Neural crest cell (in vitro differentiated cells): ENCODE measurements at places on chromosomes 13 and 19. TPM values are rescaled to one million over a fixed set of nuclear protein-coding genes. Genes with fewer than 3 reads are reported as not detected.

DNA sequence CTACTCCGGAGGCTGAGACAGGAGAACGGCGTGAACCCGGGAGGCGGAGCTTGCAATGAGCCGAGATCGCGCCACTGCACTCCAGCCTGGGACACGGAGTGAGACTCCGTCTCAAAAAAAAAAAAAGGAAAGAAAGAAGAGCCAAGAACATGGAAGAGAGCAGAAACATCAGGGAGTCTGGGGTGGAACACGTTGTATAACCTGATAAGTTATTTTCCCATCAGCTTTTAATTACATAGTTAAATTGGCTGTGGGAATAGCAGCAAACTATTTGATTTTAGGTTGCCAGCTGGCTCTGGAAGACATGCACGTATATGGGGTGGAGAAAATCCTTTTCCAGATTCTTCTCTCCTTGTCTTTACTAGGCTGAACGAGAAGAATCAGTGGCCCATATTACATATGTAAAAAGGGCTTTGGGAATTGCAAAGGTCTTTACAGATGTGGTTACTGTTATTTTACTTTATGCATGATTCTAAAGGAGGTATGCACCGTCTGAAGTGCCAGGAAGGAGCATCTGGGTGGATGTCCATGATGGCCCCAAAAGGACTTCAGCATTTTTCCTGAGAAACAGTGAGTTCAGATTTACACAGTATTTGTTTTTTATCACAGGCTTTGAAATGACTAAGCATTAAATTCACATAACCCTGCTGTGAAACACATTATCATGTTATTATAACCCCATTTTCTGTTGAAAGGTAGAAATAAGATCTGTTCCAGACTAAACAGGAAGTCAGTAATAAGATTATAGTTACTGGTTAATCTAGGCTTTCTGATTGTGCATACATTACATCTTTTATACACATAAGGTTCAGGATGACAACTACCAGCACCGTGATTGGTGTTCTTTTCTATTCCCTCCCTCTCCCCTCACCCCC, 4.6 kb upstream of the NAA16 start:
- no peak overlapping the region for H3K27ac ChIP-seq
- H3K4me1 ChIP-seq, result peaks cover 6% of the 10 kb centered on the region
- peaks cover 4% of the 10 kb centered on the region for H3K36me3 ChIP-seq
- H3K27me3 ChIP-seq, result no peaks in the 10 kb centered on the region
- no peak for DNase-seq

DNA sequence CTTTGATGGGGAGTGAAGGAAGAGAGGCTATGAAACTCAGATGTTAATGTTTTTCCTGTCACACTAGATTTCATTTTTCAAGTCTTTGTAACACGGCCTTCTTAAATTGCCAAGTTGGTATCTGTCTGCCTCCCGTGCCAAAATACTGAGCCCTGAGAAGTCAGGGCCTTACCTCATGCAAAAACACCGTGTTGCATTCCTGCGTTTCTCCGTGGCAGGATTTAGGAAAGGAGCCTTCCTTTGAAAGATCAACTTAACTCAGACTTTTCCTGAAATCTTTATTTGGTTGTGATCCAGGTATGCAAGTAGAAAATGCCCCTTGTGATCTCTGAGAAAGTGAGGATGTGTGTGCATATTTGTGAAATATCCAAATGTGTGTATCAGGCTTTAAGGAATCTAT, 1291.0 kb upstream of the SLC10A2 start:
- H3K27me3 ChIP-seq, result no peaks in the 10 kb centered on the region
- peaks cover 8% of the 10 kb centered on the region for H3K4me1 ChIP-seq
- no peak overlapping the region for H3K27ac ChIP-seq
- no peak for DNase-seq
- no peak overlapping the region for H3K4me3 ChIP-seq

DNA sequence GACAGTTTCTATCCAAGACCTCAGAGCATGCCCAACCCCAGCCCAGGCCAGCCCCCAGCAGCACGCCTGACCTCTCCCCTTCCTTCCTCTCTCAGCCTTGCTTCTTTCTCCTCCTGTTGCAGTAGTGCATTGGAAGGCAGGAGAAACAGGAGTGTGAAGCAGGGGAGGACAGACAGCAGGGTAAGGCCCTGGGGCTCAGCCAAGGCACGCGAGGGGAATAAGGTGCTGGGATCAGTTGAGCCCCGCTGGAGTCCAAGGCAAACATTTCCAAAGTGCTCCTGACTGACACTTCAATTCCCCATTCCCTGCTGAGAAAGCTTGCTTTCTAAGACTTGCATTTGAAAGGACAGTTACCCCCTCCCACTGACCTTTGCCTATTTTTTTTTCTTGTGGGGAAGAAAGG, 73.1 kb upstream of the OLFM4 start:
- peak overlapping the region; percentile 61 for H3K4me3 ChIP-seq
- peaks cover 23% of the 10 kb centered on the region for H3K27me3 ChIP-seq
- peak overlapping the region; percentile 89 for H3K27ac ChIP-seq
- DNase-seq, result no peak
- peaks cover 35% of the 10 kb centered on the region for H3K4me1 ChIP-seq

DNA sequence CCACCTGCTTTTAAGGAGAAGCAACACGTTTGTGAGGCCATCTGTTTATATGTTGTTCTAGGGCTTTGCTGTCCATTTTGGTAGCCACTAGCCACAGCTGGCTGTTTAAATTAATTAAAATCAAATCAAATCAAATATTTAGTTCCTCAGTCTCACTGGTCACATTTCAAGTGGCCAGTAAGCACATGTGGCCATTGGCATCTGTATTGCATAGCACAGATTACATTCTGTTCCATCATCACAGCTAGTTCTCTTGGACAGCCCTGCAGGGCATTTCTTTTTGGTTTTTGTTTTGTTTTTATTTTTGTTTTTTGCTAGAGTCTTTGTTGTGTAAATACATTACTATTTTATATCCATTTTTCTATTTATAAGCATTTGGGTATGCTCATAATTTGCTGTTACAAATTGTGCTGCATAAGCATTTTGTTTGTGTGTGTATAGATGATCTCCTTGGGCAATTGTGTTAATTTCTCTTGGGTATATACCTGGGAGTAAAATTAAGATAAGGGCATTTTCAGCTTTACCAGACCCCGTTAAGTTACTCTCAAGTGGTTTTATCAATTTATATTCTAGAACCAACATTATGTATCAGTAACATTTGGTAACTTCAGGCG, 31.3 kb downstream of the SAE1 start:
- H3K36me3 ChIP-seq, result peaks cover 12% of the 10 kb centered on the region
- DNase-seq, result no peak
- H3K4me1 ChIP-seq, result peaks cover 24% of the 10 kb centered on the region
- H3K27me3 ChIP-seq, result no peaks in the 10 kb centered on the region
- no peak overlapping the region for H3K4me3 ChIP-seq

DNA sequence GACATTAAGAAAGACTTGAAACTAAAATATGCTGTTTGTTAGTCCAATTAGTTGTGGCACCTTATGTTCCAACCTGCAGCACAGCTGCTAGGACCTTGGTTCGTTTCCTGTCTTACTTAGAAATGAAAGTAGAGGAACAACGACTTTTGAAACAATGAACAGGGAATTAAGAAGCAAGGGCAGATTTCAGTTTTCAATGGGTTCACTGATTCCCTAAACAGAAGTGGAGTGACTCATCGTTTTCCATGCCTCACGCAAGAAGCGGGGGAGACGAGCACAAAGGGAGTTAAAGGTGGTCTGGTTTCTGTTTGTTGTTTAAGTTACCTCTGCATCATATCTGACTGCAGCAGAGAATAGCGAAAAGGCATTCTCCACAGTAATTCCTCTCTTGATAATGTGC, 44.8 kb downstream of the PHF11 start:
- peaks cover 4% of the 10 kb centered on the region for H3K4me1 ChIP-seq
- H3K27me3 ChIP-seq, result no peaks in the 10 kb centered on the region
- H3K27ac ChIP-seq, result peak overlapping the region; percentile 52
- DNase-seq, result no peak

- no peak for DNase-seq
- no peaks in the 10 kb centered on the region for H3K36me3 ChIP-seq
- H3K27me3 ChIP-seq, result peaks cover 47% of the 10 kb centered on the region
- no peaks in the 10 kb centered on the region for H3K4me1 ChIP-seq
- no peak overlapping the region for H3K27ac ChIP-seq
Observed at GRCh38 chr19:33670398-33670797, 48.6 kb downstream of the CHST8 start.

DNA sequence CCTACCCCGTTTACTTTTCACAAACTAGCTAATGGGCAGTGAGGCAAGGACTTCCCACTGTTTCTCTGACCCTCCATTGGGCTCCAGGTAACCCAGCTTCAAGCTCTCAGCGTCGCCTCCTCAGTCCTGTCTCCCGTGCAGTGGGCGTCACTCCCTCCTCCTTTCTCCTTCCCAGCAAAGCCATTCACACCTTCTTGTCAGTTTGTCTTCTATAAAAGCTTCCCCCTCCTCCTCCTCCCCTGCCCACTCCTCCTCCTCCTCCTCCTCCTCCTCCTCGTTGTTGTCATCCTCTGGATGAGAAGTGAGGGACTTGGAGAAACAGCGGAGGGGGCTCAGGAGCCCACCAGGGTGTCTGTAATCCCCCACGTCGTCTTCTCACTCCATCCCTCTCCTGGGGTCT, 1.7 kb upstream of the GALP start:
- H3K36me3 ChIP-seq, result no peaks in the 10 kb centered on the region
- H3K27me3 ChIP-seq, result peaks cover 11% of the 10 kb centered on the region
- no peak overlapping the region for H3K4me3 ChIP-seq
- H3K4me1 ChIP-seq, result peaks cover 22% of the 10 kb centered on the region

- H3K4me3 ChIP-seq, result no peak overlapping the region
- no peaks in the 10 kb centered on the region for H3K4me1 ChIP-seq
Observed at GRCh38 chr13:96821381-96821780, 172.9 kb downstream of the OXGR1 start.

DNA sequence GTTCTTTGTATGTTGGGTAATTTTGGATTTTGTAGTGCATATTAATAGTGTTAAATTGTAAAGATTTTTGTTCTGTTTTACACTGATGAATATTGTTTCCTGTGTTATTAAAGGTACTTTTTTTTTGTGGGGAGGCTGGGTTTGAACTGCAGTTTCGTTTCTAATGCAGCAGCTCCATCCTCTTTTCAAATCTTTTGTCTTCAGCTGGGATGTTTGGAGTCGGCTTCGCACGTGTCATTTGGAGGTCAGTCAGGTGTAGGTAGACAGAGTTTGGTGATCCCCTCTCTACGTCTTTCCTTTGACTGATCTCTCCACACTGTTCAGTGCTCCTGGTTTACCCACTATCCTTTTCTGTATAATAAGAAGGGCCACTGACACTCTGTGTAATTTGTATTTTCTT, 30.3 kb downstream of the TDRD3 start:
- peaks cover 4% of the 10 kb centered on the region for H3K4me1 ChIP-seq
- no peaks in the 10 kb centered on the region for H3K27me3 ChIP-seq
- H3K4me3 ChIP-seq, result no peak overlapping the region
- no peak for DNase-seq

DNA sequence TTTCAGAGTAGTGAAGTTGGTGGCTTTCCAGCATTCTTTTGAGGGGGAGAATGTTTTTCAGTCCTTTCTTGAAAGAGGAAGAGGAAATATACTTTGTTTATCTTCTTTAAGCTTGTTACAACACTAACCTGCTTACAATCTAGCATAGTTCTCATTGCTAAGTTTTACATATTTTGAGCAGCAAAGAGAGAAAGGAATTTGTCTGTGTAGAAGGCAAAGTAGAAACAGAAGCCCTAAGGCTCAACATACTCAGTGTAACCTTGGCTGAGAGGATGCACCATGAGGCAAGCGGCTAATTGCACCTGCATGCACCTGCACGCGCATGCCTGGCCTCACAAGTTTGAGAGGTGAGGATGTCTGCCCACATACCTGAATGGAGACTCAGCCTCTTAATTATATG, 2.2 kb downstream of the FRY start:
- no peak for DNase-seq
- no peak overlapping the region for H3K4me3 ChIP-seq
- H3K27me3 ChIP-seq, result peaks cover 26% of the 10 kb centered on the region
- peaks cover 24% of the 10 kb centered on the region for H3K4me1 ChIP-seq
- H3K27ac ChIP-seq, result no peak overlapping the region

GRCh38 chr19:10018786-10019185, 5.5 kb downstream of the RDH8 start:
- DNase-seq, result no peak
- peaks cover 24% of the 10 kb centered on the region for H3K27me3 ChIP-seq
- no peak overlapping the region for H3K4me3 ChIP-seq
- H3K36me3 ChIP-seq, result no peaks in the 10 kb centered on the region

DNA sequence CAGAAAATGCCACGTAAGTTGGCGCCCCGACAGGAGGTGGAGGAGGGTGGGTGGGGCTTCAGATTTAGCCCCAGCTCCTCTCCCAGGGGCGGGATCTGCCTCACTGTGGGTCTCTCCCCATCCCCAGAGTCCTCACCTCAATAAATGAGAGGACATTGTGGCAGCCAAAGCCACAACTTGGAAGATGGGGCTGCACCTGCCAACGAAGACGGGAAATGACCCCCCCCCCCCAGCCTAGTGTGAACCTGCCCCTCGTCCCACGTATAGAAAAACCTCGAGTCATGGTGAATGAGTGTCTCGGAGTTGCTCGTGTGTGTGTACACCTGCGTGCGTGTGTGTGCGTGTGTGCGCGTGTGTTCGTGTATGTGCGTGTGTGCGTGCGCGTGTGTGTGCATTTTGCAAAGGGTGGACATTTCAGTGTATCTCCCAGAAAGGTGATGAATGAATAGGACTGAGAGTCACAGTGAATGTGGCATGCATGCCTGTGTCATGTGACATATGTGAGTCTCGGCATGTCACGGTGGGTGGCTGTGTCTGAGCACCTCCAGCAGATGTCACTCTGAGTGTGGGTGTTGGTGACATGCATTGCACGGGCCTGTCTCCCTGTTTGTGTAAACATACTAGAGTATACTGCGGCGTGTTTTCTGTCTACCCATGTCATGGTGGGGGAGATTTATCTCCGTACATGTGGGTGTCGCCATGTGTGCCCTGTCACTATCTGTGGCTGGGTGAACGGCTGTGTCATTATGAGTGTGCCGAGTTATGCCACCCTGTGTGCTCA, 1.5 kb upstream of the TRAPPC5 start:
- no peaks in the 10 kb centered on the region for H3K36me3 ChIP-seq
- no peak overlapping the region for H3K27ac ChIP-seq
- H3K4me1 ChIP-seq, result peaks cover 4% of the 10 kb centered on the region
- H3K4me3 ChIP-seq, result peak overlapping the region; percentile 90

GRCh38 chr19:9835507-9835949, 410 bp downstream of the PIN1 start:
- DNase-seq, result no peak
- H3K4me1 ChIP-seq, result peaks cover 23% of the 10 kb centered on the region
- H3K27ac ChIP-seq, result peak overlapping the region; percentile 69
- H3K36me3 ChIP-seq, result peaks cover 3% of the 10 kb centered on the region
- H3K27me3 ChIP-seq, result peaks cover 3% of the 10 kb centered on the region

DNA sequence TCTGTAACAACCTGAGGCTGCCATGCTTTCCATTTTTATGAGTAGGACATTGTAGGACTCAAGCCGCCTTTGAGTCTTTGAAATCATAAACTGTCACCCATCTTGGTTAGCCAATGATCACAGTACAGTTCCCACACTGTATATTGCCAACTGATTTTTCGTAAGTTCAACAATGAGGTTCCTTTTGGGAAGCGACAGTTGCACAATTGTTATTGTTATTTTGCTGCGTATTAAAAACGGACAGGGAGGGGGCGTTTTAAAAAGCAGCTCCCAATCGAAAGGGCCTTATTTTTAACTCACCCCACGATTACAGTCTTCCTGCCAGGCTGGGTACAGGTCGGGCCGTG, 601 bp downstream of the SLC46A3 start:
- H3K4me1 ChIP-seq, result peaks cover 16% of the 10 kb centered on the region
- no peak for DNase-seq
- H3K36me3 ChIP-seq, result no peaks in the 10 kb centered on the region
- H3K27ac ChIP-seq, result no peak overlapping the region
- H3K4me3 ChIP-seq, result peak overlapping the region; percentile 95
- H3K27me3 ChIP-seq, result peaks cover 49% of the 10 kb centered on the region

Gene CATSPERD
- not detected in 2 replicates for total RNA-seq

Gene RDH8
- total RNA-seq, result not detected in 2 replicates

Gene ZNF154
- 25.6 and 26.2 TPM in 2 replicates for total RNA-seq

Gene FSD1
- 51.9 and 53.5 TPM in 2 replicates for total RNA-seq

Gene ZNF444
- total RNA-seq, result 47.5 and 51.5 TPM in 2 replicates

Gene KLK1
- total RNA-seq, result 0.44 TPM in 1 of 2 replicates, not detected in the other

Gene PNMA8A
- total RNA-seq, result 28.4 and 29.9 TPM in 2 replicates
